Activated naive CD4-positive, alpha-beta T cell treated with anti-CD3 and anti-CD28 coated beads, Interleukin-2, amount 10 ng/mL, durations not matched to agents 7 days and 5 days (primary cell): ENCODE measurements at places on chromosomes 7 and 10.

- no peak for DNase-seq
Observed at GRCh38 chr10:77245953-77246352, 391.7 kb downstream of the KCNMA1 start.

- no peak for DNase-seq
Observed at GRCh38 chr7:96992192-96993005, 13.0 kb upstream of the DLX6 start.

GRCh38 chr10:132546567-132547420 lies 9.2 kb downstream of the INPP5A start:
- DNase-seq, result no peak

DNA sequence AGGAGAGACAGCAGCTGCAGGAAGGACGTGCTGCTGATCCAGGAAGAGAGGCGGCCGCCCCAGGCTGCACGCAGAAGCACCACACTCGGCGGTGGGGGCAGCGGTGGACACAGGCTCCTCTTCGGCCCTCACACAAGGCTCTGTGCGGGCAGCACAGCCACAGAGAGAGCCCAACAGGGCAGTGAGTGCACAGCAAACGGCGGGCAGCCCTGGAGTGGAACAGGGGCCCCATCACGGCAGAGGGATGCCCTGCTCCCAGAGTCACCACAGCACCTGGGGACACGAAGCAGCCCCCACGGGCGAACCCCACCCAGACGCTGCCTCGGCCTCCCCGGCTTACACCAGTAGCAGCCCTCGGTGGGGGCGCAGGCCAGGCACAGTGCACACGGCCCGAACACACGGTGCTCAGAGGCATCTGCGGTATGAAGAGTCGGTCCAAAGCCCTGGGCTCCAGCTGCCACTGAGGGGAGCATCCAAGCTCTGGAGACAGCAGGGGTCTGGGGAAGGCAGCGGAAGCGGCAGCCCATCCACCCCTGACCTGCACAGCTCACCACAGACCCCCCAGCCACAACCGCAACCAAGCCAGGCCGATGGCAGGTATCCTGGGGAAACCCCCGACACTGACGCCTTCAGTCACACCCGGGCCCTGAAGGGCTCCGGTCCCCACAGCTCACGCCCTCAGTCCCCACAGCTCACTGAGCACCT lies 16.8 kb downstream of the NUDT1 start:
- DNase-seq, result no peak

GRCh38 chr7:116540743-116541142 lies 15.9 kb downstream of the CAV1 start:
- DNase-seq, result no peak

DNA sequence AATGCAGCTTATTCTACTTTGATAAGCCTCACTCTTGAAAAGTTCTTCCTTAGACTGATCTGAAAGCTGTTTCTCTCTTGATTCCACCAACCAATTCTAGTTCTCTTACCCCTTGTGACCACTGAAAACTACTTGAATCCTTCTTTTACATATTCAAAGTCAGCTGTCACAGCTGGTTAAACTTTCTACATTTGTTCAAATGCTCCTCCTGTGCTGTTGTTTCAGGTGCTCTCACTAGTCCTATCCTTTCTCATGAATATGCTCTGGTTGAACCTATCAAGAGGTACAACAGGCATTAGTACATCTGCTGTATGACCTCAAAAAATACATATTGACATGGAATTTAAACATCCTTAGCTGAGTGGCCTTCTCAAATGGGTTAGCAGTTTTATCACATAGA lies 91.5 kb downstream of the MYO3A start:
- DNase-seq, result no peak

- DNase-seq, result no peak
Observed at GRCh38 chr10:124739986-124740368, 4.2 kb downstream of the FAM53B start.
